ENCODE measurements at places on chromosomes 3 and 15. TPM values are rescaled to one million over a fixed set of nuclear protein-coding genes. Genes with fewer than 3 reads are reported as not detected.

DNA sequence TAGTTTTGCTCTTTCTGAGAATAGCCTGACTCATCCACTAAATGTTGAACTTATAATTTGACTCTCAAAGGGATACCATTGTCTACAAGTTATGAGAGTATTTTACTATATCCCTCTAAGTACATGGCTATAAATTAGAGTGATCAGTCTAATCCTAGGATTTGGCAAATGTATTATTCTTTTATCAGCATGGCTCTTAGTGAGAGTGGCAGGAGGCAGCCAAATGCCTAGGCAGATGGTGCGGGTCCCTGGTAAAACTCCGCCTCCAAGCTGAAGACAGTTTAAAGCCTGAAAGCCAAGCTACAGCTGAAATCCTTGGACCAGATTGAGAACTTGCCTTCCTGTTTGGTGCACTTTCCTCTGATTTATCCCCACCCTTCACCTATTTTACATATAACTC is 631.8 kb downstream of the SQOR start:
- no peak for DNase-seq
- no peak overlapping the region for H3K4me3 ChIP-seq
- no peaks in the 10 kb centered on the region for H3K36me3 ChIP-seq
- no peak overlapping the region for H3K27ac ChIP-seq
- peaks cover 8% of the 10 kb centered on the region for H3K4me1 ChIP-seq

DNA sequence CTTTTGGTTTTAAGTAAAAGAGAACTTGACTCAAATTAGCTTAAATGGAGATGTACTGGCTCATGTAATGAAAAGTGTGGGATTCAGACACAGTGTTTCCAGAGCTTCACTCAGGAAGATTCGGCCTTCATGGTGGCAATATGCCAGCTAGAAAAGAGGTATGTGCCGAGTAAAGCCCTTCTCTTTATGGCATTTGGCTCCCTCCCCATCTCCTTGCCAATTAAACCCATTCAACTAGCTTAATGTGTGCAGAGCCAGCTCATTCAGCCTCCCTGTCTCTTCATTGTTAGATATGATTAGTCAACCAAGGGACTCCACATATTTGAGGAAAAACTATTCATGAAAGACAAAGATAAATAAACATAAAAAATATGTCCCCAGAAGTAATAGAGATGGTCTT is 15.0 kb upstream of the TRANK1 start:
- H3K36me3 ChIP-seq, result no peaks in the 10 kb centered on the region
- no peak overlapping the region for H3K4me3 ChIP-seq
- H3K27ac ChIP-seq, result peak overlapping the region; percentile 66
- peaks cover 23% of the 10 kb centered on the region for H3K4me1 ChIP-seq

GRCh38 chr15:59707619-59708018 is 18.5 kb upstream of the BNIP2 start:
- peaks cover 8% of the 10 kb centered on the region for H3K4me1 ChIP-seq
- DNase-seq, result no peak
- no peak overlapping the region for H3K4me3 ChIP-seq
- H3K27ac ChIP-seq, result no peak overlapping the region
- peaks cover 16% of the 10 kb centered on the region for H3K27me3 ChIP-seq

GRCh38 chr3:170372190-170372879 is 14.8 kb downstream of the SKIL start:
- H3K27ac ChIP-seq, result peak overlapping the region; percentile 22
- peaks cover 52% of the 10 kb centered on the region for H3K4me1 ChIP-seq
- H3K36me3 ChIP-seq, result peaks cover 17% of the 10 kb centered on the region
- DNase-seq, result no peak
- H3K27me3 ChIP-seq, result no peaks in the 10 kb centered on the region
- no peak overlapping the region for H3K4me3 ChIP-seq

- H3K36me3 ChIP-seq, result no peaks in the 10 kb centered on the region
- no peak overlapping the region for H3K4me3 ChIP-seq
- H3K27ac ChIP-seq, result no peak overlapping the region
- DNase-seq, result no peak
Measured at GRCh38 chr15:27272427-27272826, 301.4 kb downstream of the GABRG3 start.

DNA sequence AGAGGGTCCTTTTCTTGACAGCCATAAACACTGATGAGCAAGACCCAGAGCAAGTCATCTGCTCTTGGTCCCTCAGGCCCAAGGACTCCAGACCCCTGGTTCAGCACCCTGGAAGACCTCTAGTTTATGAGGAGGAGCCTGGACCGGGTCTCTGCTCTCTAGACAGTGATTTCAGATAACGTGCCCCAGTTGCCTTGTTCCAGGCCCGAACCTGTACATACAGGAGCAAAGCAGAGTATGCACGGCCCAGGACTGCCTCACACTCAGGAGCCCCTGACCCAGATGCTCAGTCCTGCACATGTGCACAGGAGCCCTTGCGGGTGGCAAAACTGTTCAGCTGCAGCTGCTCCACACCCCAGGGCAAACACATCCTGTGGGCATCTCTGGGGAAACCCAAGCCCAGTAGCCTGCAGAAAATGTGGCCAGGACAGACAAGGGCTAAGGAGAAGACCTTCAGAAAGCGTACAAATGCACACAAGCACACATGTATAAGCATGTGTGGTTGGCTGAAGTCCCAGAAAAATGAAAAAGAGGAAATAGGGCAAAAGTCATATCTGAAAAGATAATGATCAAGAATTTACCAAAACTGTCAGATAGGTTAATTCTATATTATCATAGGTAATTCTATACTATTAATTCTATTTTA is 59.9 kb upstream of the CORO2B start:
- no peak overlapping the region for H3K27ac ChIP-seq
- no peak overlapping the region for H3K4me3 ChIP-seq

DNA sequence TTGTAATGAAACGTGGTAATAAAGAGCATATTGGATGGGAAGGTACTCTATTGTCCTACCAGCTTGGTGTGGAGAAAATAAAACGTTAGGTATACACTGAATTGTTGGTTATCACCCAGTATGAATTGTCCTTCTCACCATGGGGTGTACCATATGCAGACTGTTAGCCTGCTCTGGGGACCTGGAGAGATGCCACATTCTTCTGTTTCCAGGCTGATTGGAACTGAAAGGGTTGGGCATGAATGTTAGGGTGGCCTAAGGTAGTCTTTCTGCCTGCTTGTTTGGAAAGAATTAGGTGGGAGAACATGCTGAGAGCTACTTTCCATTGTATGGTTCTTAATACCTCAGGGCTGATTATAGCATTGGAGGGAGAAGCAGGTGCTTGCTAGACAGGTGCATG is 340.6 kb downstream of the PTPRG start:
- no peaks in the 10 kb centered on the region for H3K36me3 ChIP-seq
- H3K4me1 ChIP-seq, result peaks cover 20% of the 10 kb centered on the region
- H3K27me3 ChIP-seq, result no peaks in the 10 kb centered on the region
- H3K27ac ChIP-seq, result no peak overlapping the region
- DNase-seq, result no peak

GRCh38 chr3:80770106-80771074 is 991.1 kb downstream of the GBE1 start:
- H3K4me3 ChIP-seq, result peak overlapping the region; percentile 49
- H3K27ac ChIP-seq, result no peak overlapping the region
- no peaks in the 10 kb centered on the region for H3K36me3 ChIP-seq
- no peak for DNase-seq
- H3K4me1 ChIP-seq, result no peaks in the 10 kb centered on the region
- no peaks in the 10 kb centered on the region for H3K27me3 ChIP-seq

- no peak overlapping the region for H3K4me3 ChIP-seq
- H3K36me3 ChIP-seq, result peaks cover 25% of the 10 kb centered on the region
- DNase-seq, result no peak
- no peak overlapping the region for H3K27ac ChIP-seq
- no peaks in the 10 kb centered on the region for H3K27me3 ChIP-seq
- H3K4me1 ChIP-seq, result peaks cover 4% of the 10 kb centered on the region
Measured at GRCh38 chr15:28125673-28126651, 26.8 kb upstream of the OCA2 start.

DNA sequence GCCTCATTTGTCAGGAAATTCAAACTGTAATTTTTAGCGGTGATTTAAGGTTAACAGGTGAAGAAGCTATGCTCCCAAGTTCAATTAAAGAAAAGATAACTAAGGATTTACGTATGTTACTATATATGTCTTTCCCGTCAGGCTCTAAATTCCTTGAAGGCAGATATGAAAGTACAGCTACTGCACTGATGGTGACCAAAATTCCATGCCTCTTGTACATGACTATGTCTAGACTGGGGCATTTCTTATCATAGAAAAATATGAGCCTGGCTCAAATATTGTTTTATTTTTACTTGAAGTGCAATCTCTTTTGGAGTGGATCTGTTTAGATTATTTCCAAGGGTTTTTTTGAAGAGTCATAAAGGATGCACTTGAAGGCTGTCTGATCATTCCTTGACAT is 647.1 kb upstream of the KCNMB2 start:
- H3K27me3 ChIP-seq, result no peaks in the 10 kb centered on the region
- H3K27ac ChIP-seq, result peak overlapping the region; percentile 27
- H3K4me1 ChIP-seq, result peaks cover 14% of the 10 kb centered on the region

DNA sequence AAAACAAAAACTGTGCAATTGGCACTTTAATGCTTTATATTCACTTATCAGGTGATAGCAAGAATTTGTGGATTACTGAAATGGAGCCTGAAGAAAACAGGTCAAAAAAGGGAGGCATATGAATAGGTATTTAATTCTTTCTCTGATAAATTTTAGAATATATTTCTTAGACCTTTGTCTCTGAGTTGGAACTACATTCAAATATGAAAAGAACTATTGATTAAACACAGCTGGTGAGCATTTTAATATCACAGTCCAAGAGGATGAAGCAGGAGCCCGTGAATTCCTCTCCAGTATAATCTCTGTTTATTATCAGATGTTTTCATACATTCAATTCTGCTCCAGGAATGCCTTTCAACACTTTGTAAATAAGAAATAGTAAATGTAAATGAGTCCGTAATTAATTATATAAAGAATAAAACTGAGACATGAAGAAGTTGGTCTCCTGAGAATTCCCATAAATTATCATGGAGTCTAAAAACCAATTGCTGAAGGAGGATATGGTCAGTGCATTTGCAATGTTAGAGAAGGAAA is 86.3 kb upstream of the ARHGEF26 start:
- no peak overlapping the region for H3K27ac ChIP-seq
- H3K4me1 ChIP-seq, result peaks cover 15% of the 10 kb centered on the region
- peaks cover 2% of the 10 kb centered on the region for H3K36me3 ChIP-seq
- no peak for DNase-seq
- no peaks in the 10 kb centered on the region for H3K27me3 ChIP-seq

- H3K27ac ChIP-seq, result no peak overlapping the region
- no peak for DNase-seq
- H3K4me1 ChIP-seq, result no peaks in the 10 kb centered on the region
- H3K4me3 ChIP-seq, result no peak overlapping the region
- H3K27me3 ChIP-seq, result no peaks in the 10 kb centered on the region
Measured at GRCh38 chr3:160012108-160012507, 23.5 kb downstream of the IL12A start.

- H3K27ac ChIP-seq, result peak overlapping the region; percentile 94
- DNase-seq, result no peak
- H3K27me3 ChIP-seq, result no peaks in the 10 kb centered on the region
- no peak overlapping the region for H3K4me3 ChIP-seq
Measured at GRCh38 chr3:58020783-58021071, 12.5 kb downstream of the FLNB start.

DNA sequence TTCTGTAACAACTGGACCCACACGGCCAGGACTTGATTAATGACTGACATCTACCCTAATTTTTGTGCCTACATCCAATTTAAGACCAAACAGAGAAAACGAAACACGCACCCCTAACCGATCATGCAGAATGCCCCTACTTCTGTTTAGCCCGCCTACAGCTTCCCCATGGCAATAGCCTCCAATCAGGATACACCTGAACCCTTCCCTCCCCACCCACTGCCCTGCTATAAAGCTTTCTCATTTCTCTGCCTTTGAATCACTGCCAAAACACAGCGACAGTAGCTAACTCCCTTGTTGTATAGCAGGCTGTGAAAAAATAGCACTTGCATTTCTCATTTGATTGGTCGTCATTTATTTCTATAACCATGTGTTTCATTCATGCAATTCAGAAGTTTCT is 45.2 kb upstream of the DPPA4 start:
- H3K27ac ChIP-seq, result no peak overlapping the region
- peaks cover 3% of the 10 kb centered on the region for H3K27me3 ChIP-seq
- H3K36me3 ChIP-seq, result no peaks in the 10 kb centered on the region
- peaks cover 4% of the 10 kb centered on the region for H3K4me1 ChIP-seq

- no peaks in the 10 kb centered on the region for H3K27me3 ChIP-seq
- H3K27ac ChIP-seq, result peak overlapping the region; percentile 93
- DNase-seq, result no peak
- H3K36me3 ChIP-seq, result peaks cover 3% of the 10 kb centered on the region
- peaks cover 54% of the 10 kb centered on the region for H3K4me1 ChIP-seq
Measured at GRCh38 chr15:67125589-67126502, 60.4 kb downstream of the SMAD3 start.

GRCh38 chr3:128167973-128168674 is 14.8 kb downstream of the EEFSEC start:
- H3K27me3 ChIP-seq, result no peaks in the 10 kb centered on the region
- no peak for DNase-seq
- H3K4me3 ChIP-seq, result no peak overlapping the region
- H3K4me1 ChIP-seq, result peaks cover 39% of the 10 kb centered on the region
- H3K36me3 ChIP-seq, result no peaks in the 10 kb centered on the region

GRCh38 chr3:31354373-31354772 is 178.4 kb upstream of the STT3B start:
- DNase-seq, result no peak
- no peaks in the 10 kb centered on the region for H3K27me3 ChIP-seq
- H3K36me3 ChIP-seq, result peaks cover 4% of the 10 kb centered on the region

CATSPER2 gene
- 6.6 TPM for total RNA-seq

LYZL4 gene
- not detected for total RNA-seq

CLDN11 gene
- total RNA-seq, result 164 TPM

GMNC gene
- total RNA-seq, result 0.60 TPM

SEMA6D gene
- total RNA-seq, result 52.0 TPM

PLA2G4D gene
- not detected for total RNA-seq

KBTBD13 gene
- total RNA-seq, result 0.09 TPM

KNG1 gene
- total RNA-seq, result not detected

HGD gene
- total RNA-seq, result 0.29 TPM

PSTPIP1 gene
- not detected for total RNA-seq

IGF2BP2 gene
- total RNA-seq, result 191 TPM

CHRM5 gene
- total RNA-seq, result not detected

LMAN1L gene
- 0.35 TPM for total RNA-seq

SELENOT gene
- total RNA-seq, result 49.2 TPM

FEZF2 gene
- not detected for total RNA-seq

CCDC13 gene
- total RNA-seq, result 0.90 TPM

CHAC1 gene
- 2.7 TPM for total RNA-seq

ASB7 gene
- total RNA-seq, result 14.4 TPM
